Thoracic aorta (tissue), 2 donors: ENCODE measurements at places on chromosomes 1 and 21.

DNA sequence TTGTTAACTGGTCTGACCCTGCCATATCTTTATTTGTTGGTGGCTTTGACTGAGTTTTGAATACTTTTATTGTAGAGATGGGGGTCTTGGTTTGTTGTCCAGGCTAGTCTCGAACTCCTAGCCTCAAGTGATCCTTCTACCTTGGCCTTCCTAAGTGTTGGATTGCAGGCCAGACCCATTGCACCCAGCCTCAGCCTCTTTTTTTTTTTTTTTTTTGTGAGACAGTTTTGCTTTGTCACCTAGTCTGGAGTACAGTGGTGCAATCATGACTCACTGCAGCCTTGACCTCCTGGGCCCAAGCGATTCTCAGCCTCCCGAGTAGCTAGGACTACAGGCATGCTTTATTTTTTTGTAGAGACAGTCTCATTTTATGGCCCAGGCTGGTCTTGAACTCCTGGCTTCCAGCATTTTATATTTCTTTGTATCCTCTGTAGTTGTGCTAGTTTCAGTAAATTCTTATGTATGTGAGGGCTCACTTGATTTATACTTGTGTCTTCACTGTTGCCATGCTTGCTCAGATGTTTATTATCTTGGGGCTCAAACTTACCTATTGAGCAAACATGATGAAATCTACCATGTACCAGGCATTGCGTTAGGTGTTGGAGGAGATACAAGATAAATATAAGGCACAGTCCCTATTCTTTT lies 24.1 kb downstream of the THRAP3 start:
- peak; percentile 72 for DNase-seq

DNA sequence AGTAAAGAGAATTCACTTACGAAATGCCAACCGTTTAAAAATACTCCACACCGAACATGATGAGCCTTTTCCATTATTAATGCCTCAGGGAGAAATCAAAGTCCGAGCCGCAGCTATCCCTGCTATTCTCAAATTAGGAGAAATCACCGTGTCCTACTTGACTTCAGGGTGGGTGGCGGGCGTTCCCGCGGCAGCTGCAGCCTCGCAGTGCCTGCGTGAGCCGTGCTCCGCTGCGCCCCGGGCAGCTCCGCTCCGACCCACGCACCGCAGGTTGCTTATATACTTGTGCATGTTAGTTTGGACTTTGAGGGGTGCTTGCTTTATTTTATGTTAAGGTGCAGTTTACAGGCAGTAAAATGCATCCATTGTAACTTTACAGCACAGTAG lies 35.6 kb upstream of the PCBP3 start:
- DNase-seq = no peak

- DNase-seq = no peak
Observed at GRCh38 chr1:9510130-9510529, 29.1 kb upstream of the SLC25A33 start.

DNA sequence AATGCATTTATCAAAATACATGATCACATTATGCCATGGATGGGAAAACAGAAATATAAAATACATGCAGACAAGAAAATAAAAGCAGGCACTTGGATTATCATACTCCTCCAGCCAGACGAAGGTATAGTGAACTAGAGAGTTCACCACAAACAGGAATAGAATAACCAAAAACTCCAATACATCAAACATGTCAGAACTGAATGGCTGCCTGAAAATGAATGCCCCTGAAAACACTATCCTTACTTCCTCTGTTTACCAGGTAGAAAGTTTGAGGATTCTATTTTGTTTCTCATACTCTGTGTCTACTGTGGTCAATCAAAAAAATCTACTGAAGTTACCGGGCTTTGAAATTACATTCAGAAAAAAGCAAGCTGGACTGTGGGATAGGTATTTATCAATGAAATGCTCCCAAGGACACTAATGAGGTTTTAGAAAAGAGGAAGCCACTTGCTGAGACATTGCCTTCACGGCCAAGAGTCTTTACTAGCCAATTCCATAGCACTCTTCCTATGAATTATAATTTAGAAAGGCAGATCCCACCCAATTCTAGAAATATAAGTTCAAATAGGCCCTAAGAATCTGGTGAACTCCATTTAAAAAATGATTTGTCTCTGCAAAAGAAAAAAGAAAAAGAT lies 197.7 kb downstream of the SMYD3 start:
- DNase-seq = no peak

DNA sequence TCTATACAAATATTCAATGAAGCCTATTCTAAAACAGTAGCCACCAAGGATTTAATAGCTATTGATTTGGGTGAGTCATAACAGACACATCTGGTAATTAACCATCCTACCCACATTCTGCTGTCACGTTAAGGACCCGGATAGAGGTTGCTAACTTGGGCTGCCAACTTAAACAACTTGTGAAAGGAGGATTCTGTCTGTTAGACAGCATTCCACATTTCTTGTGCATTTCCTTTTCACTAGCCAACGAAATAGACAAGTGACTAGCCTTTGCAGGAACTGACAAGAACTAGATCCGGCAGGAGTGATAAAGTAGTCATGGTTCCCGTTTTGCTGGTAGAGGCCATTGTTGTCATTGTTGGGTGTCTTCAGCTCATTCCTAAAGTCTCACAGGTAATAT lies 9.5 kb downstream of the DSCAM start:
- no peak for DNase-seq

- DNase-seq = no peak
Observed at GRCh38 chr1:168521401-168522000, 22.3 kb downstream of the XCL2 start.

DNA sequence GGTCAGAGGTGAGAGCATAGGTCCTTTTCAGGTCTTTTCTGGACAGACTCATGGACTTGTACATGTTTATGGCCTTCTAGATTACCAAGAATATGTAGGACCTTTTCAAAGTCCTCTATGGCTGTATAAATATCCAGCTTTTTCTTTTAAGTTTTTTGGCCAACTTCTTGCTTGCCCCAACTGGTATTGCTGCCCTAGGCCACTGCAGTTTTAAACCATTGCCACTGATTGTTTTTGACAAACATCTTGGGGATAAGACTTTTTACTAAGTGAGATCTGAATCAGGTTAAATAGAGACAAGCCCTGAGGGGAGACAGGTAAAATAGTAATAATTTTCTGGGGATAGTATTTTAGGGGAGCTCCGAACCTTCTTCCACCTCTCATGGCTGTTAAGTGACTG lies 14.8 kb upstream of the DDR2 start:
- no peak for DNase-seq

GRCh38 chr1:202283379-202283844 lies 58.3 kb downstream of the UBE2T start:
- DNase-seq = no peak

GRCh38 chr1:205284420-205285144 lies 37.0 kb downstream of the NUAK2 start:
- peak; percentile 47 for DNase-seq

DNA sequence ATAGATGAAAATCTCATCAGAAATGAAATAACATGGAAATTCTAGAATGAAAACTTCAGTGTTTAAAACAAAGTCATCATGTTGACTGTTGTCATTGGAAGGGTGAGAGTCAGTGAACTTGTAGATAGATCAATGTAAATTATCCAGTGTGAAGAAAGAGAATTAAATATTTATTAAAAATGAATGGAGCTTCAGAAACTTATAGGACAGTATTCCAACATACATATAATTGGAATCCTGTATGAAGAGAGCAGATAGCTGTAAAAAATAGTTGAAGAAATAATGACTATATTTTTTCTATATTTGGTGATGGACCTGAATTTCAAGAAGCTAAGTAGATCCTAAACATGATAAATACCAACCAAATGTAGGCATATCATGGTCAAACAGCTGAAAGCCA lies 60.0 kb downstream of the MAN1A2 start:
- DNase-seq = no peak

DNA sequence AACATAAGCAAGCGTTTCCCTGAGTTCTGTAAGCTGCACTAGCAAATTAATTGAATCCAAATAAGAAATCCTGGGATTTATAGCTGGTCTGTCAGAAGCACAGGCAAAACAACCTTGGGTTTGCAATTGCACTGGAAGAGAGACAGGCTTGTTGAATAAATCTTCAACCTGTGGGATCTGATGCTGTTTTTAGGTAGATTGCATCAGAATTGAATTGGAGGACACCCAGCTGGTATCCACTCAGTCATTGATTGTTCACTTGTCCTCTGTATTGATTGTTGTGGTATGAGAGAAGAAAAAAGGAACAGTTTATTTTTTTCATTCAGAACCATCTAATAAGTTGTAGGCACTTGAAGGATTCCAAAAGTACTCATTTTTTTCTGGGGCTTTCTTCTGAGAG lies 497.4 kb downstream of the SIPA1L2 start:
- no peak for DNase-seq

- no peak for DNase-seq
Observed at GRCh38 chr1:85976516-85977205, 179.9 kb downstream of the COL24A1 start.

- peak; percentile 55 for DNase-seq
Observed at GRCh38 chr21:45698493-45699184, 55.1 kb downstream of the PCBP3 start.
